ENCODE measurements at places on chromosomes 5 and 9.

DNA sequence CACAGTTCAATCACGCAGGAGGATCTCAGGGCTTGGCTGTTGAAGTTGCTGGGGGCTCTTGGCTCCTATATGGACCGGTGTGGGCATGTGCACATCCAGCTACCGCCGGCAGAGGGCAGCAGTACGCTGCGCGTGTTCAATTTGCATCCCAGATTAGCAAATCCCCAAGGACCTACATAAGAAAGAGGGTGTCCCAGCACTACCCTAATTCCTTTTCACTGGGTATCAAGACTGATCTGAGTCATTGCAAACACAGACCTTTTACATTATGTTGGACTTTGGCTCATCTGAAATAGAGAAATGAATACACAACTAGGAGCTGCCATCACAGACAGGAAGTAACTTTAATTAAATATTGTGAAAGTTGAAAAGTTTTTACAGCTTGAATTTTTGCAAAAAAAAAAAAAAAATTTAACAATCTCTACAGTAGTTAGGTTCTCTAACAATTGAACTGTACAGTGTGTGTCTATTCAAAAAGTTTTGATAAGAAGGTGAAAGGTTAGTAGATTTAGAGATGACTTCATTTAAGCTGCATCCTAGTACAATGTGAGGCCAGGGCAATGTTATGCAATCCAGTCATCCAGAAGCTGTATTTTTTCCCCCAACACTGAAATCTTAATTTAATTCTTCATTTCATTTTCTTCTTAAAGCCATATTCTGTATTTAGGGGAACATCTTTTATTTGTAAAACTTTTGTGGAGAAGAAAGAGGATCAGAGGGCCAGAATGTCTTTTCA, 404.0 kb downstream of the EBF1 start:
- peak; percentile 61 for DNase-seq

DNA sequence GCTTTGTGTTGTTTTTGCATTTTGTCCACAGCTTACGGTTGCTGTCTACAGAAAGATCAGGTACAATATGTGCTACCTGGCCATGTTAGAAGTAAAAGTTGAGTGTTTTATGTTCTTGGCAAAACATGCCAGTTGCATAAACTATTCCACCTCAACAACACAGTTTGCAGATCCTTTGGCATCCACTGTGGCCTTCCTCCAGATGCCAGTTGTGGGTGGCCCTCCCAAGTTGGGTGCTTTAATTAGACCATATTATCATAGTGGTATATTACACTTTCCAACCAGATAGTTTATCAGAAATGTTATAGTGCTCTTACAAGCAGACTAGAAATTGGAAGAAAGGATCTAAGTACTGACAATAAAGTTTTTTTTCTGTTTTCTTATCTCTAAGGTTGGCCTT, 386.9 kb upstream of the KCNN2 start:
- no peak for DNase-seq

DNA sequence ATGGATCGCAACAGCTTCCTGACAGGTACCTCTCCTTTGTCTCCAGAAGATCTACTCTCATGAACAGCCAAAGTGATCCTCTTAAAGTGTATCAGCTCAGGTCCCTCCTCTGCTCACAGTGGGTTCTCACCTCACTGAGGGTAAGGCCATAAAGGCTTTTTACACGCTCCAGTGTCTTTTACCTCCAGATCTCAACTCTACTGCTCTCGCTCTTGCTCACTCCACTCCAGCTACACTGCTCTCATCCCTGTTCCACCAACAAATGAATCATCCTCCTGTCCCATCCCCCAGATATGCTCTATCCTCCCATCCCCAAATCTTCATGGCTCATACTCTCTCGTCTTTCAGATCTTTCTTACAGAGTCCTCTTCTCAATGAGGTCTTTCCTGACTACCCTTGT, 248.6 kb upstream of the EFNA5 start:
- no peak for DNase-seq

DNA sequence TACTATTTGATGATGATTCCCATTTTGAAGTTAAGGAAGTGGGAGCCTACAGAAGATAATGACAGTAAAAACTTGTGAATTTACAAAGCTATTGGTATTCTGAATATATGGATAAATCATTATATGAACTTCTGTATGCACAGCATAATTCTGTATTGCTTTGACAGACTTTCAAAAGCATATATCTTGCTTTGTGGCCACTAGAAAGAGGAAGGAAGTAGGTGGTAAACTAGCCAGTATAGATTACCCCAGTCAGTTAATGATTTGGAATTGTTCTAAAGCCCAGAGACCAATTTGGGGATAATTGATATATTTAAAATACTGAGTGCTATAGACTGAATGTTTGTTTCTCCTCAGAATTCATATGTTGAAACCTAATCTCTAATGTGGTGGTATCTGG, 53.0 kb downstream of the NR2F1 start:
- DNase-seq, result no peak

- no peak for DNase-seq
Measured at GRCh38 chr9:115910959-115911358, 242.6 kb upstream of the PAPPA start.

DNA sequence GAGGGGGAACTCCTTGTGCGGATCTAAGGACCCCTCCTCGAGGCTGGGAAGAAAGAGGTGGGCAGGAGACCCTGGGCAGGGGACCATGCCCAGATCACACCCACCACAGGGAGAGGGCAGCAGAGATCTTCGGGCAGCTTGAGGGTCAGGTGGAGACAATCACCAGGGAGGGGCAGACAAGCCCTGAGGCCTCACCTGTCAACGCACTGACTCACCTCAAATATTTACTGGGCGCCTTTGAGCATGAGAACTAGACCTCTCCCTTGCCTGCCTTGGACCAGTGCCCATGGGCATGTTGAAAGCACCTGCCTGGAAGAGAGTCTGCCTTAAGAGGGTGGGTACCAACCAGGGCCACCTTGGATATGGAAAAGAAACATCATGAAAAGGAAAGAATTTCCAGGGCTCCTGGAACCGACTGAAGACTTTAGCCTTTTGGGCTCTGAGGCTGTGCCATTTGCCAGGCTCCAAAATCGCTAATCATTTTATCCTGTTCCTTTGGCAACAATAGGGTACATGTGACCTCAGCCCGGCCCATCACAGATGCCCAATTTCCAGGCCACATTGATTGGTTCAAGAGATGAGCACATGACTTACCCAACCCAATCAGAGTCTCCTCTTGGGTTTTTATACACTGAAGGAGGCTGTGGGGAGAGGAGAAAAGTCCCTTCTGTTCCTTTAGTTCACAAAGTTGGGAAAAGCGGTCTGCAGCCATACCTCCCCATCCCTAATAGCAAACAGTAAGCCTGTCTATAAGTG, 10.4 kb upstream of the SPINK4 start:
- DNase-seq, result peak; percentile 33

GRCh38 chr9:120386390-120387131, 193.4 kb downstream of the CDK5RAP2 start:
- DNase-seq, result no peak

DNA sequence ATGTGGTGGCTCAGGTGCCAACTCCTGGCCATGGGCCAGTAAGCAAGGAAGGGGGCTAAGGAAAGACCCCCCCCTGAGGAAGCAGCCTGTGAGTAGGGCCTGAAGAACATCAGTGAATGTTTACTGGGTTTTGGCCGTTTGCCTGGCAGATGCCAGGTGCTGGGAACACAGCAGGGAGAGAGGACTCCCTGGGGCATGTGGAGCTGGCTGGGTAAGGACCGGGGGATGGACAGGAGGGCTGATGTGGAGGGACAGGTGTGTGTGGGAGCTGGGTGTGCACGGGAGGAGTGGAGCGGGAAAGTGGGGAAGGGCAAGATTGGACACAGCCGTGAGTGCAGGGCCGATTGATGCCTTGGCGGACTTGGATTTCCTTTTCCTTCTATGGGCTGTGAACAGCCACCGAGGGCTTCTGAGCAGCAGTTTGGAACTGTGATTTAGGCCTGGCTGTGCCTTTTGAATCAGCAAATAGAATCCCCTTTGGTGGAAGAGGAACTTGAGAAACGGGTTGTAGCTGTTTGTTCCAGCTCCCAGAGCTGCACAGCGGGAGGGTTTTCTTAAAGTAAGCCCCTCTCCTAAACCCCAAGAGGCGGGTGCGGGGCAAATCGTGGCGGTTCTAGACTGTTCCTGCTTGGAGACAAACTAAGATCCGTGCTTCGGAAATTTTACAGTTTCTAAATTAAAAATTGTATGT, 3.1 kb downstream of the HMCN2 start:
- DNase-seq, result no peak
